ENCODE measurements at places on chromosomes 4 and X.

- DNase-seq: no peak
These were observed 3.2 kb downstream of the CXorf65 start for GRCh38 chrX:71103110-71103983.

GRCh38 chr4:31518796-31519250 lies 798.7 kb downstream of the PCDH7 start:
- no peak for DNase-seq

GRCh38 chr4:98305576-98305975 lies 44.4 kb downstream of the RAP1GDS1 start:
- DNase-seq: no peak

DNA sequence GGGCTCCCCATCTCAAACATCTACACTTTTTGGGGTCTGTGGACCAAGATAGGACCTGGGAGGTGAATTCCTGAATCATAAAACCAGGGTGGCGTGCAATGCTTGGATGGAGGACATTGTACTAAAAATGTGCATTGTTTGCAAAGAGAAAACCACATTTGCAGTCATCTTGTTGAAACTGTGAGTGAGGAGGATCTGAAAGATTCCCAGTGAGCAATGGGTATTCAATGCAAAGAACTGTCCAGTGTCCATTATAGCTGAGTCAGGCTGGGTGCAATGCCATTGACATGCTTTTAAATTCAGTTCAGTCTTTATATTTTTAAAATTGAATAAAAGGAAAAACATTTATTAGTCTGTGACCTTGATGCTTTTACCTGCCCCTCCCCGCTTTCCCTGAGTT lies 215.7 kb downstream of the STK32B start:
- DNase-seq: no peak

DNA sequence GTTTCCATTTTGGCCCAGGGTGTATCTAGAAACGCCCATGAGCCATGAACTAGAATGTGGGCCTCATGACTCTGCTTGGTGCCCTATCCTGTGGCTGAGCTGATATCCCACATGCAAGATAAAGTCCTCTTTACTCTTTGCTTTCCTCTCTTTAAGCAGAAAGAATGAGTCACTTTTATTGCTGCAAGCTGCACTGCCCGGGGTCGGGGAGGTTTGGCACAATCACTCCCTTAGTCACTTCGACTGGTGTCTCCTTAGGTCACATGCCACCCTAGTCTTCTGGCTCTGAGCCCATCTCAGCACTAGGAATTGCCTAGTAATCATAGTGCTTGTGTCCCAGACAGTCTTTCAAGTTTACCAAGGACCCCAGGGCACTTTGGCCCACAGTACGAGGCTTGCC lies 75.1 kb upstream of the CXorf66 start:
- DNase-seq: no peak

DNA sequence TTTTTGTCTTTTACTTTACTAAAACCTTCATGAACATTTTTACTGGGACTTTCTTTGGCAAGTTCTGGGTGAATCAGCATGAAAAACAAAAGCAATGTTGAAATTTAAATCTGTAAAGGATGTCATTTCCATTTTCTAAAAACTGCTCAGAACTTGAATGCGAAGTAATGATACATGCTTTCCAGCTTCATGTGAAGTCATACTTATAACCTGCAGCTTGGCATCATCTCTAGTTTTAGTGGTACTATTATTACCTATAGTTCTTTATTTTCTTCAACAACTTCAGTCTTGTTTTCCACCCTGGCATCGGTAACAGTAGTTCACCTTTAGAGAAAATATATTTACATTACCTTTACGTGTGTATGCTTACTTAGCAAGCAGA lies 421.4 kb upstream of the DIPK2B start:
- no peak for DNase-seq

- DNase-seq: peak; percentile 41
These were observed at the start of gene SPP1 for GRCh38 chr4:87975466-87975865. Gene SPP1, plus strand, starts transcription at chr4:87975714. Its CDS starts 1,182 bp downstream, at chr4:87976896.

GRCh38 chrX:43557792-43558191 lies 98.3 kb upstream of the MAOA start:
- DNase-seq: peak; percentile 13

GRCh38 chr4:15054541-15054940 lies 52.3 kb downstream of the CPEB2 start:
- no peak for DNase-seq

- no peak for DNase-seq
These were observed 79.2 kb downstream of the EFNB1 start for GRCh38 chrX:68908071-68908470.

DNA sequence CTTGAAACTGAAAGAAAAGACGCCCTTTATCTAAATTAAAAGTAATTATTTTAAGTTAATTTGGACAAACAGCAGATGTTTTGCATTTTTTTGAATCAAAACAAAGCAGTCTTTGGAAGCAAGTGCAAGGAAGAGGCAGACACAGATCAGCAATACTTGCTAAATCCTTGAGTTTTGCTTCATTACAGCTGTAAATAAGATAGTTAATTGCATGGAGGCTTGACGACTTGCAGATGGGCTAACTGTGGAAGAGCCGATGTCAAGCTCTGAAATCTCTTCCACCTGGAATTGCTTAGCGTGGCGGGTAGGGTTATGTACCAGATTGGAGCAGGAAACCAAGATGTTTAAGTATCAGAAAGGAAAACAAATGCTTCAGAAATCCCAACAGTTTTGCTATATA lies 148.8 kb downstream of the POLA1 start:
- no peak for DNase-seq

DNA sequence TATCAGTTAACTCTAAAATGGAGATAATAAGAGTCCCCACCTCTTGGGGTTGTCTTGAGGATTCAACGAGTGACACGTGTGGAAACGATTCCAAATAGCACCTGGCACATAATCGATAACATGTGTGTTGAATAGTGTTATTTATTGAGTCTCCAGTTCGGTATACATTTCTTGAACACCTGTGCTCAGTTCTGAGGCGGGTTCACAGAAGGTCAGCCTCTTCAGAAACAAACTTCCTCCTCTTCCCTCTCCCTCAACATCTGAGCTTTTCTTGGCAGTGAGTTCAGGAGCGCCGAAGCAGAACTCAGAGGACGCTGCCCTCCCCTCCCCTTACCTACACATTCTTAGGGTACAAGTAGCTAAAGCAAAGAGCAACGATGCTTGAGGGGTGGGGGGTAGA lies 934 bp downstream of the PDHA1 start:
- no peak for DNase-seq

DNA sequence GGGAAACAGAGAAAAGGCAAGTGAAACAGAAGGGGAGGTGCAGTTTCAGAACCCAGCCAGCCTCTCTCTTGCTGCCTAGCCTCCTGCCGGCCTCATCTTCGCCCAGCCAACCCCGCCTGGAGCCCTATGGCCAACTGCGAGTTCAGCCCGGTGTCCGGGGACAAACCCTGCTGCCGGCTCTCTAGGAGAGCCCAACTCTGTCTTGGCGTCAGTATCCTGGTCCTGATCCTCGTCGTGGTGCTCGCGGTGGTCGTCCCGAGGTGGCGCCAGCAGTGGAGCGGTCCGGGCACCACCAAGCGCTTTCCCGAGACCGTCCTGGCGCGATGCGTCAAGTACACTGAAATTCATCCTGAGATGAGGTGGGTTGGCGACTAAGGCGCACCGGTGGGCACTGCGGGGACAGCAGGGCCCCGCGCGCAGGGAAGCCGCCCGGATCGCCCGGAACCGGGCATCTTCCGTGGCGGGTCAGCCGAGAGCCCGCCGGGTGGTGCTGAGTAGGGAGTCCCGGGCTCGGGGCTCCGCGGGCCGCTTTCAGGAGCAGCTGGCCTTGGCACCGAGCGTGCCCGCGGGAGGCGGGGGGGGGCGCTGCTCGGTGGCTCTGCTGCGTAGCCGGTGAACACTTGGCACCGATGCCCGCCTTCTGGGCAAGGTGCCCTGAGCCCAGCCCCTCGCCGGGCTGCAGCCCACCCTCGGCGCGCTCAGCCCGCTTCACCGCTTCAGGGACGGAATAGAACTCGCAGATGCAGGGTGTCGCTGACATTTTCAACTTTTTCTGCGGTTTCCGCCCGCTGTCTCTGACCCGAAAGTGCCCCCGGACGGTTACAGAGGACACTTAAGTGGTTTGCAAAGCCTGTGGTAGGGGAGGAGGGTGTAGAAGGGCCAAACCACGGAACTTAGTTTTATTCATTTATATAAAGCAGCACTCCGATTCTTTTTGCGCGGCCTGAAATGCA lies at the start of gene CD38:
Gene CD38, plus strand, starts transcription at position 40 of the 953 bp plus-strand sequence. Its CDS starts 87 bp downstream, at position 127.
- peak; percentile 56 for DNase-seq

DNA sequence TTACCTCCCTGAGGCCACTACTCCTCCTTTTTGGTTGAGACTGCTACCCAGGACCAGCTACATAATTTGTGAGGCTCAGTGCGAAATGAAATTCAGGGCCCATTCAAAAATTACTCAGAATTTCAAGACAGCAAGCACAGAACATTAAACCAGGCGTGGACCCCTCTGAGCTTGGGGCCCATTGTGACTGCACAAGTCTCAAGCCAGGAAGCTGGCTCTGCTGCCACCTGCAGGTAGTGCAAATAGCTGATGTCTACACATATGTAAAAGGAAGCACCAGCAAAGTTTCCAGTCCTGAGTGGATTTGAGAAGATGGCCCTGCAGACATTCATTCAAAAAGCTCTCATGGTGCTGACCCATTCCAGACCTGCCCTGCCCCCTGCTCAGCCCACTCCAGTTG lies 213.4 kb upstream of the LNX1 start:
- DNase-seq: no peak
